Upper lobe of left lung (tissue), 6 donors: ENCODE measurements at places on chromosomes 3 and 15. TPM values are rescaled to one million over a fixed set of nuclear protein-coding genes. Genes with fewer than 3 reads are reported as not detected.

GRCh38 chr3:161025911-161026310, 79.2 kb downstream of the B3GALNT1 start:
- no peak for DNase-seq
- H3K36me3 ChIP-seq: no peaks in the 10 kb centered on the region
- H3K27ac ChIP-seq: no peak overlapping the region

GRCh38 chr15:78272316-78272715, 8.0 kb downstream of the DNAJA4 start:
- H3K4me1 ChIP-seq: no peaks in the 10 kb centered on the region
- DNase-seq: no peak
- peaks cover 8% of the 10 kb centered on the region for H3K36me3 ChIP-seq
- H3K27me3 ChIP-seq: no peaks in the 10 kb centered on the region

DNA sequence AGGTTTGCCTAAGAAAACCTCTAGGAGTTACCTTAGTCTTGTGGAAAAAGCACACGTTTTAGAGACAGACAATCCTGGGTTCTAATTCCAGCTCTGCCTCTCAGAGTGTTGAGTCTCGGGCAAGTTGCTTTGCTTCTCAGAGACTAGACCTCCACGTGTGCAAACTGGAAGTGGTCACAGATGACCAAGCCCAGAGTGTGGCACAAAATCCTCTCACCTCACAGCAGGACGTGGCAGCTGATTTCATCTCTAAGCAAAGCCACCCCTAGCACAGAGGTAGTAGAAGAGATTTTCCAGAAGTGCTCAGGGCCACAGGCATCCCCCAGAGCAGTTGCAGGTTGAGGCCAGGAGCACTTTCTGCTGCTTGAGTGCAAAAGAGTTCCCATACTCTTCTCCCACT, 79.2 kb downstream of the CD47 start:
- peaks cover under 1% of the 10 kb centered on the region for H3K4me1 ChIP-seq
- H3K4me3 ChIP-seq: no peak overlapping the region
- DNase-seq: no peak
- H3K36me3 ChIP-seq: no peaks in the 10 kb centered on the region

- no peak overlapping the region for H3K4me3 ChIP-seq
- H3K27ac ChIP-seq: no peak overlapping the region
- H3K27me3 ChIP-seq: no peaks in the 10 kb centered on the region
These were observed 110.7 kb downstream of the LRRC49 start for GRCh38 chr15:71003319-71003718.

DNA sequence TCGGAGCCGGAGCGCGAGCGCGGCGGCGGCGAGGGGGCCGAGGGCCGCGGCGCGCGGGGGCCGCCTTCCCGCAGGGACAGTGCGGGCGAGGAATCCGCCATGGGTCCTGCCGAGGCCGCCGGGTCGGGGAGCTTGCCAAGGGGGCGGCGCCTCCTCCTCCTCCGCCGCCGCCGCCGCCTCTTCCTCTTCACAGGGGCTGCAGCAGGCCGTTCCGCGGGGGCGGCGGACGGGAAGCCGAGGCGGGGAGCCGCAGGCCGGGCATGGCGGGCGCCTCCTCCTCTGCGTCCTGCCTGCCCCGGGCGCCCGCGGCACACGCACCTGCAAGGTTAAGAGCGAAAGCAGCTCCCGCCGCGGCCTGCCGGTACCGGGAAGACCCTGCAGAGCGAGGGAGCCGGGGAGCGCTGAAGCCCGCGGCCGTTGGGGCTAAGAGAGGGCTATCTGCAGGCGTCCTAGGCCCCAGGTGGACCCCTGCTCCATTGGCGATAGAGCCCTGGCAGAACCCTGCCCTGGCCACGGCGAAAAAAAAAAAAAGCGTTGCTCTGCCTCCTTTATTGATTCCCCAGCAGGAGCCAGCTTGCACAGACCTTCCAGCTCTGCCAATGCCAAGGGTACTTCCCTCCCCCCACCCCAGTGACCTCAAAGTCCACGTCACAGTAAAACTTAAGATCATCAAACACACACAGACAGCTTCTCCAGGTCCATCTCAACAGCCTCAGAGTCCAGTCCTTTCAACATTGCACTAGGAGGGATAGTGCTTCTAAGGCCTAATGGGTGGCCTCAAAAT, at the start of gene LYSMD2:
Gene LYSMD2, minus strand, starts transcription at position 134 of the 784 bp plus-strand sequence. Its CDS starts 33 bp downstream, at position 101.
- H3K36me3 ChIP-seq: no peaks in the 10 kb centered on the region
- DNase-seq: peak; percentile 96
- H3K4me1 ChIP-seq: peaks cover 27% of the 10 kb centered on the region
- H3K27ac ChIP-seq: peak within 1 kb of the TSS; percentile 82
- H3K4me3 ChIP-seq: peak within 1 kb of the TSS; percentile 91

DNA sequence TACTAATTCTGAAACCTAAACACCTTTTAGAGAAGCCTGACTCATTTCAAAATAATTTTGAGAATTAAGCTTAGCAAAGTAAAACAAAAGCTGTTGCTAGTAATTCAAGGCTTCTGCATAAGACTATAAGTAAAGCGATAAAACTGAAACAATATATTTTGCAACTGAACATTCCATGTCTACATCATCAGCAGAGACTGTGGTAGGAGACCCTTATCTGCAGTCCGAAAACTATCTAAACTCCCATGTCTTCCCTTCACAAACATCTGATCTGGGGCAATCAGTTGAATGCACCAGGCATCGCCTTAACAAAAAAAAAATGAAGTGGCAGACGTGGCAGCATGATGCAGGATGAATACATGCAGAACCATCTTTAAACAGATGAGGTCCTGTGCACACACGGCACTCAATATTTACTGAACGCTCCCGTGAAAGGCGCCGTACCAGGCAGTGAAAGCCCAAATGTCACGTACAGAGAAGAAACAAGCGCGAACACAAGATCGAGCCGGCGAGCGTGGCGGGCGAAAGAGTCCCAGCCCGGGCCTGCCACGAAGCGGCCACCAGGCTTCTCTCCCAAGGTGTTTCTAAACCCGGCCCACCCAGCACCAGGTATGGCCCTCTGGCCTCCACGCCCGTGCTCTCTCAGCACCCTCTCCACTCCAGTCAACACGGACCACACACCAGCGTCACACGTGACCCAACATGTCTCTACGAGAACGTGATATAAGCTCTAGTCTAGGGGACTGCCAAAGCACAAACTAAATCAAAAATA, 63.0 kb downstream of the CHSY1 start:
- peak overlapping the region; percentile 30 for H3K4me3 ChIP-seq
- H3K4me1 ChIP-seq: peaks cover 66% of the 10 kb centered on the region
- no peak for DNase-seq
- H3K27me3 ChIP-seq: no peaks in the 10 kb centered on the region

Gene ROPN1B
- 6.3 TPM for total RNA-seq

Gene ISLR
- total RNA-seq: 20.5 TPM

Gene DENND6A
- total RNA-seq: 22.8 TPM
